ENCODE measurements at places on chromosomes 11 and 22. TPM values are rescaled to one million over a fixed set of nuclear protein-coding genes. Genes with fewer than 3 reads are reported as not detected.

HSPB2 gene
- polyA plus RNA-seq = 2.7 TPM

GDPD4 gene
- 0.21 TPM for polyA plus RNA-seq

MCAM gene
- polyA plus RNA-seq = 54.8 TPM

POTEH gene
- not detected for polyA plus RNA-seq

VPS11 gene
- polyA plus RNA-seq = 51.9 TPM

MS4A4E gene
- polyA plus RNA-seq = 1.2 TPM

MPPED1 gene
- polyA plus RNA-seq = 0.83 TPM

TPBGL gene
- 0.17 TPM for polyA plus RNA-seq

MOGAT2 gene
- polyA plus RNA-seq = 1.7 TPM

C11orf86 gene
- polyA plus RNA-seq = not detected

All from right renal pelvis (tissue), 4 donors.